ENCODE measurements at places on chromosomes 3 and 15.

DNA sequence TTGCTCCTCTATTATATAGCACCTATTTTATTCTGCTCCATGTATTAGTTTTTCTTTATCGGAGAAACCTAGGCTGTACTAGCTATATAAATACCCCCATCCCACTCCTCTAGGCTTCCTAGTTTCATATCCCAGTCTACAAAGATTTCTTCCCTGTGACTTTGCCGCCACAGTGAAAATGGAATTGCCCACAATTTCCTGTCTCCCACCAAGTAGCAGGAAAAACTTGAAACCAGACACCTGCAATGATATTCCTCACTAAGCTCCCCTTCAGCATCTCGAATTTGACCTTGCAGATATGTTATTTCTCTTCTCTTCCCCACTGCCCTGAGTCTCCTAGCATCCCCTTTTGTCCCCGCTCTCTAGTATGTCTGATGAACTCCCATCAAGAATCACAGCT, 685.8 kb upstream of the CCDC54 start:
- H3K36me3 ChIP-seq: no peaks in the 10 kb centered on the region
- no peaks in the 10 kb centered on the region for H3K27me3 ChIP-seq
- DNase-seq: no peak
- H3K4me1 ChIP-seq: no peaks in the 10 kb centered on the region

- H3K4me1 ChIP-seq: peaks cover 29% of the 10 kb centered on the region
- no peaks in the 10 kb centered on the region for H3K27me3 ChIP-seq
- DNase-seq: no peak
- no peaks in the 10 kb centered on the region for H3K36me3 ChIP-seq
Observed at GRCh38 chr3:12957339-12957738, 115.9 kb downstream of the IQSEC1 start.

DNA sequence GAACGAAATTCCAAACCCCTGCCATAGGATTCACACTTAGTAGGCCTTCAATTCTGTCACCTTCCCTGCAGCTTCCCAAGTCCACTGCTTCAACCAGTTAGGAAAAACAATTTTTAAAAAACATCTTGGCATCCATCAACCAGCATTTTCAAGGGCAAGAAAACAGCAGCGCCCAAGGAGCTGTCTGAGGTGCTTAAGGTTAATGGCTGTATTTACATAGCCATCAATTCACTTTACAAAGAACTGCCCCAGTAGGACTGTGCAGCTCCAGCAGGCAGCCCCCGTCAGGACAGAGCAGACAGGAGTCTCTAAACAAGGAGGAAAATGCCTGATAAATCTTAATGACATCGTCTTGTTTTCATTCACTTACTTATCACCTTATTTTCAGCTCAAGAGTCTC, 13.3 kb downstream of the TAFA4 start:
- H3K27me3 ChIP-seq: no peaks in the 10 kb centered on the region
- DNase-seq: peak; percentile 75
- H3K4me1 ChIP-seq: peaks cover 31% of the 10 kb centered on the region
- H3K27ac ChIP-seq: peak overlapping the region; percentile 48
- H3K4me3 ChIP-seq: no peak overlapping the region

DNA sequence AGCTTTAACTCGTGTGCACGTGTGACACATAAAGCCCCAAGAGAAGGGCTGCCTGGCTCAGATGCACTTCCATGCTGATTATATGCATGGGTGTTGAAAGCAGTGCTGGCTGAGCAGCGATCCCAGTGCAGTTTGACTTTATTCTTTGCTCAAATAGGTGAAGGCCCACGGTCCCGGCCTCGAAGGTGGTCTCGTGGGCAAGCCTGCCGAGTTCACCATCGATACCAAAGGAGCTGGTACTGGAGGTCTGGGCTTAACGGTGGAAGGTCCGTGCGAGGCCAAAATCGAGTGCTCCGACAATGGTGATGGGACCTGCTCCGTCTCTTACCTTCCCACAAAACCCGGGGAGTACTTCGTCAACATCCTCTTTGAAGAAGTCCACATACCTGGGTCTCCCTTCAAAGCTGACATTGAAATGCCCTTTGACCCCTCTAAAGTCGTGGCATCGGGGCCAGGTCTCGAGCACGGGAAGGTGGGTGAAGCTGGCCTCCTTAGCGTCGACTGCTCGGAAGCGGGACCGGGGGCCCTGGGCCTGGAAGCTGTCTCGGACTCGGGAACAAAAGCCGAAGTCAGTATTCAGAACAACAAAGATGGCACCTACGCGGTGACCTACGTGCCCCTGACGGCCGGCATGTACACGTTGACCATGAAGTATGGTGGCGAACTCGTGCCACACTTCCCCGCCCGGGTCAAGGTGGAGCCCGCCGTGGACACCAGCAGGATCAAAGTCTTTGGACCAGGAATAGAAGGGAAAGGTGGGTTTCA, 87.7 kb downstream of the DNASE1L3 start:
- no peak overlapping the region for H3K27ac ChIP-seq
- H3K36me3 ChIP-seq: peaks cover 12% of the 10 kb centered on the region
- H3K27me3 ChIP-seq: no peaks in the 10 kb centered on the region
- no peaks in the 10 kb centered on the region for H3K4me1 ChIP-seq
- DNase-seq: no peak
- no peak overlapping the region for H3K4me3 ChIP-seq

GRCh38 chr3:13887495-13888300, 7.8 kb upstream of the WNT7A start:
- H3K27ac ChIP-seq: no peak overlapping the region
- H3K4me3 ChIP-seq: no peak overlapping the region
- DNase-seq: no peak
- H3K4me1 ChIP-seq: no peaks in the 10 kb centered on the region

GRCh38 chr3:49351521-49352011, 6.6 kb downstream of the GPX1 start:
- peaks cover 13% of the 10 kb centered on the region for H3K4me1 ChIP-seq
- no peaks in the 10 kb centered on the region for H3K36me3 ChIP-seq
- no peak overlapping the region for H3K4me3 ChIP-seq
- peak; percentile 73 for DNase-seq
- no peak overlapping the region for H3K27ac ChIP-seq
- no peaks in the 10 kb centered on the region for H3K27me3 ChIP-seq

GRCh38 chr3:126424039-126424717, 29.5 kb downstream of the CFAP100 start:
- H3K4me1 ChIP-seq: no peaks in the 10 kb centered on the region
- H3K36me3 ChIP-seq: no peaks in the 10 kb centered on the region
- no peak for DNase-seq
- no peak overlapping the region for H3K4me3 ChIP-seq
- no peak overlapping the region for H3K27ac ChIP-seq

GRCh38 chr3:43191116-43191515, 85.2 kb upstream of the POMGNT2 start:
- no peak overlapping the region for H3K27ac ChIP-seq
- no peaks in the 10 kb centered on the region for H3K27me3 ChIP-seq
- H3K4me3 ChIP-seq: no peak overlapping the region
- DNase-seq: no peak

DNA sequence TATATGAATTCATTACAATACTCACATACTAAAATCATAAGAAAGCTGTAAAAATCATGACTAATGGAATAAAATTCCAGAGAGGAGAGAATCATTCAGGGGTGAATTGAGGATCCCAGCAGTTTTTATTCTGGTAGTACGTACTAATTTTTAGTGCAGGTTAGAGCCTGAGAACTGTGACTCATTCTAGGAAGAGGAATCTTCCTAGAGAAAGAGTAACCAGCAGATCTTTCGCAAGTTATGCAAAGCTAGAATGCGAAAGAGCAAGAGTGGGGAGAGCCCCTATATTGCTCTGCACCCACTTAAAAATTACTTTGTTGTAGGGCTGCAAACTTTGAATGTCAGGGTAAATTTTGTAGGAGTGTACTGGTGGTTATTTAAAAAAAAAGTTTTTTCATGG, 303.6 kb upstream of the ARPP21 start:
- H3K27me3 ChIP-seq: no peaks in the 10 kb centered on the region
- H3K27ac ChIP-seq: no peak overlapping the region
- no peaks in the 10 kb centered on the region for H3K4me1 ChIP-seq
- H3K36me3 ChIP-seq: no peaks in the 10 kb centered on the region

GRCh38 chr15:38398134-38398533, 55.8 kb upstream of the FAM98B start:
- no peak overlapping the region for H3K27ac ChIP-seq
- H3K4me1 ChIP-seq: peaks cover 8% of the 10 kb centered on the region
- no peaks in the 10 kb centered on the region for H3K36me3 ChIP-seq
- DNase-seq: no peak

DNA sequence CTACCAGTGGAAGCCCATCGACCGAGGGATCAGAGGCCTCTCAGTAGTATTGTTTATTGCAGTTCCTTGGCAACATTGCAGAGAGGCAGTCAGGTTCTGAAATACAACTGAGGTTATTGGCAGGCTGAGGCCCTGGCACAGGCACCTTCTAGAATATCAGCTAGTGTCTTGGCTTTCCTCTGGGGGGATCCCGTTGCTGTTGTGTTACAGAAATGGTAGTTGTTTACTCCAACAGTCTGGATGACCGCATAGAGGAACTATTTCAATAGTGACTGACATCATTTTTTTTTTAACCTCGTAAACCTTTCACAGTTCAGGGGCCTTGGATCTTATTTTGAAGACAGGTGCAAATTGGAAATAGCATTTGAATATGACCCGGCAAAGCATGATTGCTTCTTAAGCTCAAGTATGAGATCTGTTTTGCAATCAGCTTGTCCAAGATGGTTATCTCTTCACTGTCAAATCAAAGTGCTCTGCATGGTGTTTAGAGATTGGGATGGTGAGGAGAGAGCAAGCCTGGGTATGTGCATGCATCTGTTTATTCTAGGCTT, 63.9 kb downstream of the PGPEP1L start:
- DNase-seq: peak; percentile 22
- H3K4me3 ChIP-seq: no peak overlapping the region
- peaks cover 16% of the 10 kb centered on the region for H3K36me3 ChIP-seq
- no peak overlapping the region for H3K27ac ChIP-seq
- H3K4me1 ChIP-seq: peaks cover 13% of the 10 kb centered on the region

DNA sequence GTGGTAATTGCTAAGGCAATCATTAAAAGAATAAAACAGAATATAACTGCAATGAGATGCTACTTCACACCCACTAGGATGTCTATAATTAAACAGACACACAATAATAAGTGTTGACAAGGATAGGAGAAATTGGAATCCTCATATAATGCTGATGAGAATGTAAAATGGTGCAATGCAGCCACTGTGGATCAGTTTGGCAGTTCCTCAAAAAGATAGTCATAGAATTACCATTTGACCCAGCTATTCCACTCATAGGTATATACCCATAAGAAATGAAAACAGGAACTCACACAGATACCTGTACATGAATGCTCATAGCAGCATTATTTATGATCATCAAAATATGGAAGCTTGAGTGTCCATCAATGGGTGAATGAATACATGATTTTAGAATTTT, 9.6 kb upstream of the RNF111 start:
- H3K4me3 ChIP-seq: no peak overlapping the region
- no peaks in the 10 kb centered on the region for H3K4me1 ChIP-seq
- H3K27me3 ChIP-seq: peaks cover 4% of the 10 kb centered on the region
- H3K27ac ChIP-seq: no peak overlapping the region

DNA sequence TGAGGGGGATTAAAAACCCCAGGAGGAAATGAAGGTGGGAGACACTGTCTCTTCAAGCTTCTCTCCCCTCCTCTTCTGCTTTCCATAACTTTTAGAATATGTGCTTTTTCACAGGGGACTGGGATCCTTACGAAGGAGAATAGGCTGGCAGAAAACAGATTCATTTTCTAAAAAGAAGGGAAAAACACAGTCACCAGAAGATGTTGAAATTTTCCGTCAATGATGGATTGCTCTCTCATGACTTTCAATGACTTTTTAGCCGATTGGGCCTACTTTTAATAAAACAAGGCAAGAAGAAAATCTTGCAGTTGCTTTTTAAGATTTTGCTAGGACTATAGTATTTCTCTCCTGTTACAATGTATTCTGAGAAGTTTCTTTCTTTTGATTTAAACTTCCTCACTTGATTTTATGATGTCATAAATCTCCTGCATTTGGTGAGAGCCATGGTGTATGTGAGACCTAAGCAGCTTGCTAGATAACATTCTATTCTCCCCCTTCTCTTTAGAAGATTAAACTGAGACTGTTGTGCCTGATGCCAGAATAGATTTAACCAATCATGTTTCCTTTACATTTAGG, 241.2 kb downstream of the FEZF2 start:
- no peak for DNase-seq
- H3K4me1 ChIP-seq: peaks cover 19% of the 10 kb centered on the region
- no peak overlapping the region for H3K4me3 ChIP-seq
- no peaks in the 10 kb centered on the region for H3K27me3 ChIP-seq
- H3K27ac ChIP-seq: no peak overlapping the region

- H3K27ac ChIP-seq: peak overlapping the region; percentile 97
- peak; percentile 70 for DNase-seq
- H3K27me3 ChIP-seq: no peaks in the 10 kb centered on the region
- H3K4me1 ChIP-seq: peaks cover 61% of the 10 kb centered on the region
- peaks cover 22% of the 10 kb centered on the region for H3K36me3 ChIP-seq
- H3K4me3 ChIP-seq: peak overlapping the region; percentile 51
Observed at GRCh38 chr3:100710261-100710968, 1.1 kb downstream of the TFG start.

- peaks cover 75% of the 10 kb centered on the region for H3K4me1 ChIP-seq
- peak overlapping the region; percentile 26 for H3K4me3 ChIP-seq
- no peaks in the 10 kb centered on the region for H3K27me3 ChIP-seq
- H3K27ac ChIP-seq: peak overlapping the region; percentile 98
- H3K36me3 ChIP-seq: peaks cover 5% of the 10 kb centered on the region
- no peak for DNase-seq
Observed at GRCh38 chr3:159855599-159856346, 132.9 kb upstream of the IL12A start.

GRCh38 chr3:42661593-42662022, 8.1 kb downstream of the ZBTB47 start:
- H3K4me1 ChIP-seq: peaks cover 8% of the 10 kb centered on the region
- H3K27ac ChIP-seq: no peak overlapping the region
- no peak for DNase-seq
- no peaks in the 10 kb centered on the region for H3K27me3 ChIP-seq
- H3K4me3 ChIP-seq: no peak overlapping the region

GRCh38 chr3:169822983-169823382, 10.3 kb upstream of the LRRC34 start:
- no peak overlapping the region for H3K27ac ChIP-seq
- no peak overlapping the region for H3K4me3 ChIP-seq
- no peaks in the 10 kb centered on the region for H3K4me1 ChIP-seq
- DNase-seq: no peak
- no peaks in the 10 kb centered on the region for H3K36me3 ChIP-seq
- no peaks in the 10 kb centered on the region for H3K27me3 ChIP-seq

- peaks cover 46% of the 10 kb centered on the region for H3K4me1 ChIP-seq
- H3K4me3 ChIP-seq: no peak overlapping the region
- DNase-seq: no peak
- H3K27ac ChIP-seq: peak overlapping the region; percentile 41
- H3K27me3 ChIP-seq: no peaks in the 10 kb centered on the region
- H3K36me3 ChIP-seq: no peaks in the 10 kb centered on the region
Observed at GRCh38 chr15:101193120-101193644, 58.7 kb downstream of the CHSY1 start.

GRCh38 chr15:52336529-52336928, 40.9 kb upstream of the MYO5C start:
- no peak overlapping the region for H3K4me3 ChIP-seq
- H3K27ac ChIP-seq: no peak overlapping the region
- DNase-seq: no peak
- H3K4me1 ChIP-seq: peaks cover 4% of the 10 kb centered on the region
- no peaks in the 10 kb centered on the region for H3K27me3 ChIP-seq

DNA sequence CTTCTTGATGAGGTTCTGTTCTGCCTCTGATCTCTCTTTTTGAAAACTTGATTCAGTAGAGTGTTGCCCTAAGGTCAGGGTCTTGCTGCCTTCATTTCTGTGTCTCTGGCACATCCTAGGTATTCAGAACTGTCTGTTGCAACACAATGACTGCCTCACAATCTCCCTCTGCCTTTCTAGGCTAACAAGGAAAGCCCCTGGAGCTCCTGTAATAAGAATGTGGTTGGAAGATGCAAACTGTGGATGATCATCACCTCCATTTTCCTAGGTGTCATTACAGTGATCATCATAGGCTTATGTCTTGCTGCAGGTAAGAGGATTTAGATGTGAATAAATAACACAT, 7.0 kb downstream of the C3orf52 start:
- H3K4me1 ChIP-seq: peaks cover 40% of the 10 kb centered on the region
- no peaks in the 10 kb centered on the region for H3K36me3 ChIP-seq
- H3K27me3 ChIP-seq: peaks cover 3% of the 10 kb centered on the region
